ENCODE measurements at places on chromosomes 7 and 10.

DNA sequence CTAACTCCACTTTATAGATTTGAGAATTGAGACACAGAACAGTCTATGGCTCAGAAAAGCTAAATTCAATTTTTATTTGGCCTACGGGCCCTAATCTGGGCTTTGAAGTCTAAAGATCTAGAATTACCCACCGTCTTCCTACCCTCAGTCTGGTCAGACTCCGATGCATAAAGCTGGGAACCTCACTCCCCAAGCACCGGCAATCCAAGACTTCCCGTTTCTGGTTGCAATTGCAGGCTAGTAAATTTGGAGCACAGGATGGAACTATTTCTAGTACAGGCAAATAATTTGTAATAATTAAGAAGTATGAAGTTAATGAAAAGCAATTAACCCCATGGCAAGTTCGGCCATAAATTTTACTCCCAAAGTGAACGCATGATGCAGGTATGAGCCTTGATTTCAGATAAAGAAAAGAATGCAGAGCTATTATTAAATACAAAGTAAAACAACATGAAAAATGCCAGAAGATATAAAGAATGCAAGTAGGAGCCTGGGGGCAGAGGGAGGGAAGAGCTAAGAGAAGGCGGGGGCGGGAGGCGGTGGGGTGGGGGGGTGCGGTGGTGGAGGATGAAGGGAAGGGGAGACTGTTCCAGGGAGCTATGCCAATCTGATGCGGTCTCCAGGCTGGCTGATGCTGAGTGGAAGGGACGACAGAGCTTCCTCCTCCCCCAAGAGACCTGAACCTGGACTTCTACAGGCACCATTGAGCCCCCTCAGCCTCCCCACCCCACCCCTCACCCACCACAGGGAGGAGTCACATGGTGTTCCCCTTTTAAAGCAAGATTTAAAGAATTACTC, 45.1 kb downstream of the BPGM start:
- no peak for DNase-seq

- DNase-seq: no peak
Measured at GRCh38 chr7:47992446-47992845, 13.0 kb upstream of the HUS1 start.

- DNase-seq: no peak
Measured at GRCh38 chr10:128528167-128528566, 401.9 kb upstream of the MKI67 start.

- no peak for DNase-seq
Measured at GRCh38 chr10:1643908-1644179, 93.5 kb downstream of the ADARB2 start.

DNA sequence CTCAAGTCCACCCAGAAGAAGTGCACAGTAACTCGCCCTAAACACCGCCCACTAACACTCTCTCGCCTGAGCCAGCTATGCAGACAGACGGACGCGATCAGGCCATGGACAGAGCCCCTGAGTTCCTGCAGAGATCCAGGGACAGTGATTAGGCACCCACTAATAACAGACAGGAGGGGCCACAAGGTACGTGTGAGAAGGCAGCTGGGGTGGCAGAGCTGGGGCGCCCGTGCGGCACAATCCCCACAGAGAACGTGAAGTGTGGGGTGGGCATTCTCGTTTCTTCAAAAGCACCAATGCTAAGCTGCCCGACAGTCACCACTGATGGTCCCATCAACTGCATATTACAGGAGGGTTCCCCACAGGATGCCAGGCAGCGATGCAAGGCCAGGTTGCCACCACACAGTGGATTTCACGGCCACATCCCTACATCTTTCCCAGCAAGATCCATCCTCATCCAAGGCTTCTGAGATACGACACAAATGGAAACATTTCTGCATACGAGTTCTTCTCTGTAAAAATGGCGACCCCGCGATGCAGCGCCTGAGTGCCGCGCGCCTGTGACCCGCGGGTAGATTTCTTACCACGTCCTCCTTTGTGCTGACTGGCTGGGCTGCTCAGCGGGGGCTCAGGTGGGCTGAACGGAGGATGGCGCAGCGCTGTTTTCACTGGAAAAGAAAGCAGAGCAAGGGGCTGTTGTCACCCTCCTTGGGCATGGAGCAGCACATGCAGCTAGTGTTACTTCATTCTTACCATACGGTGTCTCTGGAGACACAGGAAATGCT, 237.5 kb downstream of the TNS3 start:
- DNase-seq: no peak

GRCh38 chr10:36489611-36490228, 635.7 kb upstream of the ANKRD30A start:
- no peak for DNase-seq

DNA sequence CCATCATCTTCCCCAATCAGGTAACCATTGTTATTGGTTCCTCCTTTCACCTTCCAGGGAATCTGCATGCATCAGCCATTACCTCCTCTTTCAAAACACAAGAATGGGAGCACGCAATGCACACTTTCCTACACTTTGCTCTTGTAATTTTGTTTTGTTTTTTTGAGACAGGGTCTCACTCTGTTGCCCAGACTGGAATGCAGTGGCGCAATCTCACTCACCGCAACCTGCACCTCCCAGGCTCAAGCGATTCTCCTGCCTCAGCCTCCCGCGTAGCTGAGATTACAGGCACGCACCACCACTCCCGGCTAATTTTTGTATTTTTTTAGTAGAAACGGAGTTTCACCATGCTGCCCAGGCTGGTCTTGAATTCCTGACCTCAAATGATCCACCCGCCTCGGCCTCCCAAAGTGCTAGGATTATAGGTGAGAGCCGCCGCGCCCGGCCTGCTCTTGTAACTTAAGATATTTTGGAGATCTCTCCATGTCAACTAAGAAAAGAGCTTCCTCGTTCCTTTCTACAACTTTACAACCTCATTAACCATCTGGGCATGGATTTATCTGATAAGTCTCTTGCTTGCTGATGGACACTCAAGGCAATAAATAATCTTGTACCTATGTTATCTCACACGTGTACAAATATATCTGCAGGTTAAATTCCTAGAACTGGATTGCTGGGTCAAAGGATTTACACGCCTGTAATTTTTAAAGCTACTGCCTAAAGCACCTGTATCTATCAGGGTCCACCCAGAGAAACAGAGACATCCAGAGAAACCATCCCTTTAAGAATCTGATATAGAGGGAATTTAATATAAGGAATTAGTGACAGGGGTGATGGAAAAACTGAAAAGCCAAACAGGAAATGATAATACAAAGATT, 4.2 kb downstream of the CYTH3 start:
- DNase-seq: no peak

DNA sequence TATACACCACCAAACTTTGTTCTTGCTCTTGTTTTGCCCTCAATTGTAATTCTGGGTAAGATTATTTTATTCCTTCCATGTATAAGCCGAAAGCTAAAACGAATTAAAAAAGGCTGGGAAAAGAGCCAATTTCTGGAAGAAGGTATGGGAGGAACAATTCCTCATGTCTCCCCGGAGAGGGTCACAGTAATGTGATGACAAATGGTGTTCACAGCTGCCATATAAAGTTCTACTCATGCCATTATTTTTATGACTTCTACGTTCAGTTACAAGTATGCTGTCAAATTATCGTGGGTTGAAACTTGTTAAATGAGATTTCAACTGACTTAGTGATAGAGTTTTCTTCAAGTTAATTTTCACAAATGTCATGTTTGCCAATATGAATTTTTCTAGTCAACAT, 12.5 kb upstream of the CFAP69 start:
- no peak for DNase-seq

GRCh38 chr10:14748441-14748840, 26.3 kb downstream of the FAM107B start:
- no peak for DNase-seq

- no peak for DNase-seq
Measured at GRCh38 chr10:13827076-13827797, 240.5 kb downstream of the PRPF18 start.

DNA sequence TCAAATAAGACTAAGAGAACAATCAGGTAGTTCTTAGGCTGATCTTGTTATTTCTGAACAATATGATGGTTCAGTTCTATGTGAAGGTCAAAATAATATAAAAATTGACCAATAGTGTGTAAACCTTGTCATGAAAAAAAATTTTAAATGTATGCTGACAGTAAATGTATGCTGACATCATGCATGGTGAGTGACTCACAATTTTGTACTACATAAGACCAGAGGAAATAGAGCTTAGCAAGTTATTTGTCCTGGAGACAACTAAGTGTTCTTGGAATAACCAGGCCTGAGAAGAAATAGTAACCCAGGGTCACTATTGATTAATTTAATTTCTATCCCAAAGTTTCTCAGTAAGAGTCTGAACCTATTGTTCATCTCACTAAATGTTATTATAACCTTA, 182.2 kb upstream of the PCDH15 start:
- DNase-seq: no peak

- no peak for DNase-seq
Measured at GRCh38 chr10:94370501-94370900, 7.8 kb upstream of the NOC3L start.

DNA sequence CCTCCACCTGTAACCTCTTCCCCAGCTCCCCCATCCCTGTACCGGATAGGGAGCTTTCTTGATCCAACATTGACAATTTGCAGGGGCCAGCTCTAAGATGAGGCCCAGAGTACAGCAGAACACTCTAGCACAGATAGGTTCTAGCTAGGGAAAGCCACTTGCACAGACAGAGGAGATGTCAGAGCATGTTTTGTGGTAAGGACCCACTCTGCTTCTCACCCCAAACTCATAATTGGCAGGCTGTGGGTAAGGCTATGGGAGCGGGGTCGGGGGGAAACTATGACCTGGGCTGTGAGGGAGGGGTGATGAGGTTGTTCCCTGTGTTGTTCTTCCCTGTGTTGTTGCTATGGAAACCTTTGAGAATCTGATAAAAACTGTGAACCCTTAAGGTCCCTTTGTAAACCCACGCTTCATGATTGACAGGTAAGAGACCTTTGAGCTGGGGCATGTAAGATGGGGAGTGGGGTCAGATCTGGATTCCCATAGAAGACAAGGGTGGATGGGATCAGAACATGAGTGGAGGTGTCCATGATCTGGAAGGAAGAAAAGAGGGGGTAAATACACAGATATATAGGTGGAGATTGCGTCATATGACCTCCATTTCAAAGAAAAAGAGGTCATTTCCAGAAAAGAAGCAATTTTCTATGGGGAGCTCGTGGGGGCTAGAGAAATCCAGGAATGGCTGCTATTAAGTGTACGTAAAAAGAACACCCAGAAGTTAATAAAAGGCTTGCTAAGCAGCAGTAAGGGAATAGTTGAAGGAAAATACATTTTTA, 4.0 kb downstream of the CALD1 start:
- no peak for DNase-seq

DNA sequence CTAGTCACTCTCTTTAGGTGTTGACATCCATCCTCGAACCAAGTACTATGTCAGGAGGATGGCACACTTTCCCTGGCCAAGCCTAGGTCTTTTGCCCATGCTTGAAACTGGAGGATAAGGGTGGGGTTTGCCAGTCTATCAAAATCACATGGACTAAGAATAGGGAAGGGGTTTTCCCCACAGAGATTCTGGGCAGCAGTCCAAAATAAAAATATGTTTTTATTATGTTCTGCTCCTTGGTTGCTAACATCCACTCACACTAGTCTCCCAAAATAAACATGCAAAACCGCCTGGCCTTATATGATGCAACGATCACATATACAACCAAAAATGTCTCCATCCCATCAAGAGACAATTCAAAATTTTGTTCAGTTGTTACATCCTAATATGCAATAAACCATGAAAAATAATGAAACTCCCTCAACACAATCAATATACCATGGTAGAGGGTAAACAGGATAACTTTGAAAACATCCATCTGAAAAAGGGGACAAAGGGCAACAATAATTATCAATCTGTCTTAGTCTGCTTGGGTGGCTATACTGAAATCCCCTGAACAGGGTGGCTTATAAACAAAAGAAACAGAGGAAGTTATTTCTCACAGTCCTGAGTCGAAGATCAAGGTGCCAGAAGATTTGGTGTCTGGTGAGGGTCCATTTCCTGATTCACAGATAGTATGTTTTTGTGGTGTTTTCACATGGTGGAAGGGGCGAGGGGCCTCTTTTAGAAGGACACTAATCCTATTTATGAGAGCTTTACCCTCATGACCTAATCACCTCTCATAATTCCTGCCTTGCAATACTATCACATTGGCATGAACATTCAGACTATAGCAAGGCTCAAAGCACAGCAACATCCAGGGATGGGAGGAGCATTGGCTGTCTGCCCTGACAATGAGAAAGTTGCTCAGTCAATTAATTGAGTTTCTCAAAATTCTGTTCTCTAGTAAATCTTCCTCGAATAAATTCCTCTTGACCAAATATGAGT, 159.3 kb downstream of the ETV1 start:
- no peak for DNase-seq

- no peak for DNase-seq
Measured at GRCh38 chr7:135768467-135768866, 19.9 kb upstream of the FAM180A start.

- no peak for DNase-seq
Measured at GRCh38 chr10:22589851-22590514, 124.4 kb downstream of the PIP4K2A start.

GRCh38 chr10:47277352-47278151, 22.4 kb upstream of the GDF10 start:
- DNase-seq: no peak

DNA sequence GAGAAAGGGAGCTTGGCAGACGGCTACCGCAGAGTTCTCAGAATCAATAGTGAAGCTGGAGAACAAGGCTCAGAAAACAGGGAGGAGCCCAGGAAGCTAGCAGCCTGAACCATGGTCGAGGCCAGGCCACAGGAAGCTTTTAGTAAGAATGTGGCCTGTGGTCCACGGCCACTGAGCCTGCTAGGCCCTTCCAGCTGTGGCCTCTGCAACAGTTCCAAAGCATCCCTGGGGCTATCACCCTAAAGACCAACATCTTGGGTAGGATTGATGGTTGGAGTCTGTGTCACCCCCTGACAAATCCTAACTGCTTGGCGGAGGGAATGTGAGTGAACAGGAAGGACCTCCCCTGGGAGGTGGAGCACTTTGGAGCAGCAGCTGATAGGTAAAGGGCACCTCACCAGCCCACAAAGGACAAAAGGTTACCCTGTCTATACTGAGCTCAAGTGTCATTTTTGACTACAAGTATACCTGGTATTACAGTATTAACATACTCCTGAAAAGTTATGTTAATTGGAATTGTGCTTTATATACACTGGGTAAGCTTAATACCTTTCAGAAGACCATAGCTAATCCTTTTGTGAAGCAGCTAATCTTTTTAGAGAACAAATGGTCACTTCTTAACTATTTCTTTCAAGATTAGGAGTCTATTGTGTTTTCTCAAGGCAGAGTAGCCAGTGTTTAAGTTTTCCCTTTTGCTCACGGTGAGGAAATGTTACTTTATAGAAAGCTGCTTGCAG, 18.7 kb downstream of the PTPRE start:
- no peak for DNase-seq
